Mesothelial cell of epicardium (in vitro differentiated cells): ENCODE measurements at places on chromosomes 12 and 14. TPM values are rescaled to one million over a fixed set of nuclear protein-coding genes. Genes with fewer than 3 reads are reported as not detected.

Gene CNTN1
- 17.8 to 22.4 TPM (median 20.7 TPM) in 3 replicates for total RNA-seq

Gene NINJ2
- 0.69 to 1.6 TPM (median 1.1 TPM) in 3 replicates for total RNA-seq

Gene ACYP1
- total RNA-seq = 16.7 to 17.5 TPM (median 17.3 TPM) in 3 replicates

Gene TAMALIN
- total RNA-seq = 20.3 to 24.3 TPM (median 22.0 TPM) in 3 replicates

Gene OAS1
- total RNA-seq = 5.4 to 8.9 TPM (median 6.2 TPM) in 3 replicates
